ENCODE measurements at places on chromosomes 1 and 21.

- DNase-seq, result no peak
Measured at GRCh38 chr1:246527402-246528088, 20.5 kb upstream of the SMYD3 start.

DNA sequence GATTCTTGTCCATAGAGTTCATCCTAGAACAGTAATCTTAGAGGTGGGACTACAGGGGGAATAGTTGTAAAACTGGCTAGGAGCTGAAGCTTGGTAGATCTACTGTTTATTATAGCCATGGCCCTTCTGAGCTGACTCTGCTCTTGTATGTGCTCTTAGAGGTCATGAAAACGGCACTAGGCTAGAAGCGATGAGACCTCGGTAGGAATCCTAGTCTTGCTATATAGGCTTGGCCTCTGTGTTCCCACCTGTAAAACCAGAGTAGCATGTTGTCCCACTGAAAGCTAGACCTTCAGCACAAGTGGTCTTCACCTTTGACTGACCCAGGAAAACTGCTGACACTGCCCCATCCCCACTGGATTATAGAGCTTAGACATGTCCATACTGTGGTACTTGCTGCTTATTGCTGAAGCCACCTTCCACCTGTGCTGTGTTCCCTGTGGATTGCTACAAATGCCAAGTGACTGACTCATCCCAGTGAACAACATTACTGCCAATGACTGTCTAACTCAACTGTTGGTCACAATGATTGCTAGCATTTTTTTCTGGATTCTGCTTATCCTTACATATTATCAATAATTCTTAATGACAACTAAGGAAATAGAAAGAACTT, 23.0 kb upstream of the PIGC start:
- no peak for DNase-seq

GRCh38 chr1:85607126-85607920, 26.8 kb downstream of the CCN1 start:
- DNase-seq, result no peak

DNA sequence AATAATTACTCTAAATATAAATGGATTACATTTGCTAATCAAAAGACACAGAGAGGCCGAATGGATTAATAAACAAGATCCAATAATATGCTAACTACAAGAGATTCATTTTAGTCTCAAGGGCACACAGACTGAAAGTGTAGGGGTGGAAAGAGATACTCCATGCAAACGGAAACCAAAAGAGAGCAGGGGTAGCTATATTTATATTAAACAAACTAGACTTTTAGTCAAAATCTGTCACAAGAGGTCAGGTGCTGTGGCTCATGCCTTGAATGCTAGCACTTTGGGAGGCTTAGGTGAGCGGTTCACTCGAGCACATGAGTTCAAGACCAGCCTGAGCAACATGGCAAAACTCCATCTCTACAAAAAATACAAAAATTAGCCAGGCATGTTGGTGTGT, 33.6 kb upstream of the DISP1 start:
- DNase-seq, result no peak

GRCh38 chr1:147202576-147202975, 22.6 kb downstream of the FMO5 start:
- DNase-seq, result no peak

DNA sequence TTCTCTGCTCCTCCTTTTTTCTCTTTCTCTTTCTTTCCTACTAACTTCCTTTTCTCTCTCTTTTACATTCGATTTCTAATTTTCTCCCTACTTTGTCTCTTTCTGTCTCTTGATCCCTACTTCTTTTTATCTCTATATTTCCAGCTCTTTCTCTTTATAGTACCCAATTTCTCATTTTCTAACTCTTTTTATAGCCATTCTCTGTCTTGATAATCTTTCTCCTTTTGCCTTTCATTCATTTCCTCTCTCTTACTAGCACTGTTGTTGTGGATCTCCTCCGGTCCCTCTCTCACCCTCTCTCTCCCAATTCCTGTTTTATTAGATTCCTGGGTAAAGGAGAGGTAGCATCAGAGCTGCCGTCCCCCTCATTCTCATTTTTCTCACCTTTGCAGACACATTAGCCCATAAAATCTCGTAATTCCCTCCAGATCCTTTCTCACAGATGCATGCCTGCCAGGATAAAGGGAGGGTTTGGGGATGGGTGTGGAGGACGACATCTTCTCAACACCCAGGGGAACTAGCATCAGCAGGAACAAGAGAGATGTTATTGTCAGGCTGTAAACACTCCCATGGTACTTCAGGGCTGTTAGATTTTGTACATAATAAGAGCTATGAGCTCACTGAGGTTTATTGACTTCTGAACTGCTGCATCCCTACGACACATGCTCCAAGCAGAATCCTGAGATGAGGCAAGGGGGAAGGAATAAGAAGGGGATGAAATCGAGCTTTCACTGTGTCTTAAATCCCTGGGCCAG, 159.0 kb upstream of the GALNT2 start:
- DNase-seq, result no peak

DNA sequence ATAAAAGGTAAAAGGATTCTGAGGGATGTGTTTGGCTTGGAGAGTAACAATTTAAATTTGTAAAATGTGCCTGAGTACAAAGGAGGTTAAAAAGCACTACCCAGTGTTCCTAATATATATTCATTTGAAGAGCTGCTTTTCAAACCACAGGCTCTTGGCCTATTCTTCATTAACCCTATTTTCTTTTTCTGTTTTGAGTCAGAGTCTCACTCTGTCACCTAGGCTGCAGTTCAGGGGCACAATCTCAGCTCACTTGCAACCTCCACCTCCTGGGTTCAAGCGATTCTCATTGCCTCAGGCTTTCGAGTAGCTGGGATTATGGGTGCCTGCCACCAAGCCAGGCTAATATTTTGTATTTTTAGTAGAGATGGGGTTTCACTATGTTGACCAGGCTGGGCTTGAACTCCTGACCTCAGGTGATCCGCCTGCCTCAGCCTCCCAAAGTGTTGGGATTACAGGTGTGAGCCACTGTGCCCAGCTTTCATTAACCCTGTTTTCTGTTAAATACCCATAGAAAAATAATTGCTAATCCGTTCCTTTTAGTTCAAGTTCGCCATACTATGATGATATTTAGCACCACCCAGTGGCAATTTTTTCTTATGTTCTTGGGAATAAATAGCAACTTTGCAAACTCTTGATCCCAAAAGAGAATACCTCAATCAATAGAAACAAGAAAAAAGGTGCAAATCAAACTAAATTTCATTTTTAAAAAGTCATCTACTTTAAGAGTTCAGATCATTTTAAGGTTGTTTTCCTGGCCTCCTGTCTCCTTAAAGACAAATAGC, 30.5 kb downstream of the ZBTB8OS start:
- DNase-seq, result peak; percentile 3

DNA sequence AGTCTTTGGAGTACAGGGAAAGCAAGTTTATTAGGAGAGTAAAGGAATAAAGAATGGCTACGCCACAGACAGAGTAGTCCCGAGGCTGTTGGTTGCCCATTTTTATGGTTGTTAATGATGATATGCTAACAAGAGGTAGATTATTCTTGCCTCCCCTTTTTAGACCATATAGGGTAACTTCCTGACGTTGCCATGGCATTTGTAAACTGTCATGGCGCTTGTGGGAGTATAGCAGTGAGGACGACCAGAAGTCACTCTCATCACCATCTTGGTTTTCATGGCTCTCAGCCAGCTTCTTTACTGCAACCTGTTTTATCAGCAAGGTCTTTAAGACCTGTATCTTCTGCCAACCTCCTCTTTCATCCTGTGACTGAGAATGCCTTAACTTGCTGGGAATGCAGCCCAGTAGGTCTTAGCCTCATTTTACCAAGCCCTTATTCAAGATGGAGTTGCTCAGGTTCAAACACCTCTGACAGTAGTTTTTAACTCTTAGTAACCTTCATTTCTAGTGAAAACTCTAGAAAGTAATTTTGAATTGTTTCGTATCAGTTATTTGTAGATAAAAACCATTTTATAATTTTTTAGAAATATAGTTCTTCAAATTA, 26.2 kb downstream of the TCP10L start:
- no peak for DNase-seq

DNA sequence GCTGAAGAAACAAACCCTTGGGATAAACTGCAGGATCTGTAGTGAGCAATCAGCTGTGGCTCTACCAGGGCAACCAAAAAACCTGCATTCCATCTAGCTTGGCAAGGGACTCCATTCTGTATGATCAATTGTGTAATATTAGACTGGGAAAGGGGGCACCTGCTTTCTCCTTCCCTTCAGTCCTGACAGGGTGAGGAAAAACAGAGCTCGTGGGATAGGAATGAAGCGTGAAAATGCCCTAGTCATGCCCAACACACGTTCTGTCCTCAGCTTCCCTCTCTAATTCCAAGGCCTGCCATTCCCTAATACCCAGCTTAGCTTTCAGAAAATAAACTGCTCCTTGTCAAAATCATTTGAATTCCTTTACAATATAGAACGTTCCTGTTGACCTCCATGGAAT, 442.3 kb downstream of the PLPP3 start:
- DNase-seq, result no peak
